ENCODE measurements at places on chromosomes 4 and X.

DNA sequence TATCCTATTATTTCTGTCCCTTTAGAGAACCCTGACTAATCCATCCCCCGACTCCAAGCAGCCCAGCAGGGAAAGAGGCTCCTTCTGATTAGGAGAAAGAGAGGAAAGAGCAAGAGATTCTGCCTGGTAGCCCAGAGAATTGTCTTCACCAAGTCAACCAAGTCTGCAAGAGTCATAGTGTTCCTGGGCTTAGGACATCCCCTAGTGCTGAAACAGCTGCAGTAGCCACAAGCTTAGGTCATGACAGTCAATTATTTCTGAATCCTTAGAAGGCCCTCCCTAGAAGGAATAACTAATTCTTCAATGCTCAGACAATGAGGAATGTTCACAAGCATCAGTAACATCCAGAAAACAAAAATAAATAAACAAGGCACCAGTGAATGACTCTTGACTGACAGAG, 480.3 kb upstream of the GRIA3 start:
- no peak for DNase-seq

DNA sequence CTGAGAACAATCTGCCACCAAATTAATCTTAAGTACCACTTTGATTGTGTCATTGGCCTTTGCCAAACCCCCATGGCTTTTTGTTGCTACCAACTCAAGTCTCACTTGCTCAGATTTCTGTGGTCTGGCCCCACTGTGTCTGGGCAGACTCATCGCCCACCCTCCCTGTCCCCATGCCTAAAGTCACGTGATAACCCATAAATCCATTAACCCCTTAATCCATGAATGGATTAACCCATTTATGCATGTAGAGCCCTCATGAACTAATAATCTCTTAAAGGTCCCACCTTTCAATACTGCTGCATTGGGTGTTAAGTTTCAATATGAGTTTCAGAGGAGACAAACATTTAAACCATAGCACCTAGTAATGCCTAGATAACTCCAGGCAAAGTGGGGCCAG, 78.5 kb upstream of the BLTP1 start:
- no peak for DNase-seq

DNA sequence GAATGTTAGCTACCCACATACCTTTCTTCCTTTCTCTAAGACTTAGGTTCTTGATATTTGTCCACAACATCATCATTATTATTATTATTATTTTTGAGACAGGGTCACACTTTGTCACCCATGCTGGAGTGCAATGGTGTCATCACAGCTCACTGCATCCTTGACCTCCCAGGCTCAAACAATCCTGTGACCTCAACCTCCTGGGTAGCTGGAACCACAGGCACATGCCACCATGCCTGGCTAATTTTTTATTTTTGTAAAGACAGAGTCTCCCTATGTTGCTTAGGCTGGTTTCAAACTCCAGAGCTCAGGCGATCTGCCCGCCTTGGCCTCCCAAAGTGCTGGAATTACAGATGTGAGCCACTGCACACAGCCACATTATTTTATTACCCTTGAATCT, 119.0 kb downstream of the CBR4 start:
- DNase-seq = no peak

DNA sequence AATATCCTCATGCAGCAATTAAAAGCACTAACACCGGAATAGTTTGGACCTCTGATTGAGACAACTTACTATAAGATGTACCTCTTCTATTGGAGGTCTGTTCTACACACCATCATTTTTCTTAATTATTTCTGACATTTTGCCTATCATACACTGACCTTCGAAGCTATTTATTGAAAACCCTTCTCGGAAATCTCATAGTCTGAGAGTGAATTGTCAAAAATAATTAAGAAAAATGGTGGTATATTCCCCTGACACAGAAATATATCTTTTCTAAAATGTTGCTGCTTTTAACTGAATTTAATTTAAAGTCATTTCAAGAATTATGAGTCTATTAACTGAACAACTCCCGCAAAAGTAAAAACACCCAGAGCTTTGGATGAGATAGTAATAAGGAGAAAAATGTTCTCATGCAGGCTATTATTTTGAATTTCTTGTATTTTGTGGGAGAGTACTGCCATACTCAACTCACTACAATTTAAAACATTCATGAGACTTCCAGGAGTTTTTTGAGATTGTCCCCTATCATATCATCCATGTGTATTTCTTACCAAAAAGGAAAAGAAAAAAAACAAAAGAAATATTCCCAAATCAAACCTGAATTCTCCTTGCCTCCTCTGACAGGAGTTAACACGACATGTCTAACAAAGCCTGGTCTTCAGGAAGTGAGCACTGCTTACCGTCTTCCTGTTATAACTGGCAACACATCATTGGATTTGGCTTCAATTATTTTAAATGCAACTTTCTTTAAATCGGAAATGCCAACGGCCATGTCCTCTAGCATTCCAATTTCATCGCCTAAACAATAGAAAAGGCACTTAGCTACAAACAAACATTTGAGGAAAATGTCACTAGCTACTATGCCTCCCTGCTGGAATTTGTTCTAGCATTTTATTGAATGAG, 485.3 kb downstream of the IL15 start:
- no peak for DNase-seq

DNA sequence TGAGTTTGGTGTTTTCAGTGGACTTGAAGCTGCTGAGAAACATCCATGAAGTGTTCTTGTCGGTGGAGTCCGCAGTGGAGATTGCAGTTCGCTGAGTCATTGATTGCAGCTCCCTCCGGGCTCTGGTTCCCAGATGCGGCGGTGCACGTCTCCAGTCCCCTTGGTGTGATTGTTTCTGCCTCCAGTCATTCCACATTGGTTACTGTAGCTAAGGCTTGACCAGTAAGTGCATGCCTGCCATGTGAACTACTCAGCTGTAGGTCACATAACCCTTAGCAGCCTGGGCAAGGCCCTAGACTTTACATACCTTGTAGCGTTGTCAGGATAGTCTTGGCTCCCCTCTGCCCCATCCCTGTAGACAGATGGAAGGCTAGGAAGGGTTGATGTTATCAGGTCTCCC, 53.8 kb upstream of the CLCN4 start:
- no peak for DNase-seq

DNA sequence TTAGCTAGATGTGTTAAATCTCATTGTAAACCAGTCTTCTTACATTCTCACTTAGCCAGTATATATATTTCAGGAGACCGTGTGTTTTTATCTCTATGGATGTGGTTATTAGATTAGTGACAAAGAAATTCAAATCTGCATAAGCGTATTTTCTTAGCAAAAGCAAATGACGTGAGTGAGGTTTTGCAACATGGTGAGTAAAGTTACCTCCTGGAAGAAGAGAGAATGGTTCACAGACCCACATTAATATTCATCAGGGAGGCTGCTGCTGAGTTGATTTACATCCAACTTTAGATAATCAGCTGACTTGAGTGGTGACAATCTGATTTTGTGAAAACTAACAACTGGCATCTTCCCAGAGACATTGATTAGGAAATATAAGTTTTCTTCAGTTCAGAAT, 589.9 kb upstream of the GALNT7 start:
- DNase-seq = no peak

- DNase-seq = no peak
Observed at GRCh38 chr4:8391972-8392371, 48.6 kb downstream of the ACOX3 start.

- DNase-seq = no peak
Observed at GRCh38 chrX:140917354-140918115, 84.9 kb upstream of the SPANXB1 start.

GRCh38 chrX:9312922-9313867, 151.7 kb upstream of the TBL1X start:
- peak; percentile 51 for DNase-seq

- no peak for DNase-seq
Observed at GRCh38 chr4:74772783-74773182, 21.5 kb downstream of the BTC start.

- no peak for DNase-seq
Observed at GRCh38 chr4:2426069-2426397, 7.3 kb downstream of the CFAP99 start.

DNA sequence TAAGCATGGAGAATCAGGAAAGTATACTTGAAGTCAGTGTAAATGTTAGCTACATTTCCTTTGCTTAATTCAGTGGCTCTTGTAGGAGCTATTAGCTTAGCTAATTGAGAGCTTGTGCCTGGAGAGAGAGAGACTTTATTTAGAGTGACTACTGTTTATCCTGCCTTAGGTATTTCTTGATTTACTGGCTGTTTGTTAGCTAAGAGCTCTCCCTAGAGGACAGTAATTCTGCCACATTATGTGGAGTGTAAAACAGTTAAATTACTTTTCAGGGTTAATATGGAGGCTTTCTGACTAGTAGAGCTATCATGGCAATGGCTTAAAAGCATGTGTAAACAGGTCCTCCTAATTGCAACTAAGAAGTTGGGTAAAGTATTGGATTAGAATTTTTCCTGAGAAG, 306.5 kb upstream of the TECRL start:
- DNase-seq = no peak

DNA sequence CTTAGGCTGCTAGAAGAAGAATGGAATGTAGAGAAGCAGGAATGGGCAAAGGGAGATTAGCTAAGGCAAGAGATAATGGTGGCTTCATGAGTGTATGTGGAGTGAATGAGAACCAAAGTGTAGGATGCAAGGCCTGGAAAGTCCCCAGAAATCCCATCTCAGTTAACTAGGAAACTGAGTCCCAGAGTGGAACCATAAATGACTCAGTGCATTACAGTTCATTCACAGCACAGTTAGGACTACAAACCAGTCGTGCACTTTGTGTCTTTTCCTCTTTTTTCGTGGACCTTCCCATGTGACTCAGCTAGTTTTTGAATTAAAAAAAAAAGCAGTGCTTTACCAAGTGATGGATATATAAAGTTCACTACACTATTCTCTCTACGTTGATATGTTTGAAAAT, 27.7 kb upstream of the REST start:
- DNase-seq = no peak

GRCh38 chr4:158282252-158282651, 72.0 kb downstream of the TMEM144 start:
- DNase-seq = no peak

DNA sequence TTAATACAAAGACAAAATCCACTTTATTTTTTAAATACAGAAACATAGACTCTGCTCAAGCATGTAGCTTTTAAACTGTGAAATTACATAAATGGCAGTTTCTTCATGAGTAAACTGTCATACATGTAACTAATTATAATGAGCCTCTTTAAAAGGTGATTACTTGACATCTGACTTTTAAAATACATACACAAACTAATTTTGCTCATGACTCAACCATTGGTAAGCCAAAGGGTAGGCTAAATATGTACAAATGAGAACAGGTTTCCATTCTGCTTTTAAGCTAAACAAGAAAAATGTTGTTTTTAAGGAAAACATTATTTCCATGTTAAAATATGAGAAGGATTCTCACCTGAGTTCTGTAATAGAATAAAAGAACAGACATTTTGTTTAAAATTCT, 27.9 kb downstream of the CAMK2D start:
- DNase-seq = no peak

- no peak for DNase-seq
Observed at GRCh38 chrX:149495573-149496071, 9.5 kb downstream of the IDS start.

GRCh38 chr4:186709517-186709916, 14.1 kb downstream of the FAT1 start:
- no peak for DNase-seq

DNA sequence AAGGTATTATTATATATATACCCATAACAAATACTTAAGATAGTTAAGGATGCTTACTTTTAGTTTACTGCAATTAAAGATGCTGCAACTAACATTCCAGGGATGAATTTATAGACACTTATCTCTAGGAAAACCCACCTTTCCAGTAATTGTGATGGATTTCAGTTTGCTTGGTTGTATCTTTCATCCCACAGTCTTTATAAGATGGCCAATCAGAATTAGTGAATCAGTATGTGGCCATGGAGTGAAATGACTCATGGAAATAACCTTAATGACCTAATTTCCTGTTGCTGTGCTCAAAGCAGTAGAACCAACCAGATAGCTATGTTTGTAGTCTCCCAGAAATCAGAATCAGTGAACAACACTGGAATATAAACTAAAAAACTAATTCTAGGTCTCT, 26.4 kb downstream of the MOSPD2 start:
- DNase-seq = no peak

DNA sequence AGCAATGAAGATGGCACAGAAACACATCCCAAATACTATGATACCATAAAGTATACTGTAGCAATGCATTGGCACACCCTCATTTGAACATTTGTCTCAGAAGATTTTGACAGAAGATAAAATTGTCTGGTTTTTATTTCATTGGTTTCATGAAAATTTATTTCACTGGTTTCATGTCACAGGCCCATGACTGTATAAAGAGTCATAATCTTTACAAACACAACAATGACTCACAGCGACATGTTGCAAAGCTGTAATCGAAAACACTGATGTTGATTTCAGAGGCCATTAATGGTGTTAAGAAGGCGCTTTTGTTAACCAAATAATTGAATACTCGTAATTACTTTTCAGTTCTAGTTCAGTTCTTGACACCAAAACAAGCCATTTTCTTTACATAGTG, 8.1 kb upstream of the DTHD1 start:
- DNase-seq = no peak

DNA sequence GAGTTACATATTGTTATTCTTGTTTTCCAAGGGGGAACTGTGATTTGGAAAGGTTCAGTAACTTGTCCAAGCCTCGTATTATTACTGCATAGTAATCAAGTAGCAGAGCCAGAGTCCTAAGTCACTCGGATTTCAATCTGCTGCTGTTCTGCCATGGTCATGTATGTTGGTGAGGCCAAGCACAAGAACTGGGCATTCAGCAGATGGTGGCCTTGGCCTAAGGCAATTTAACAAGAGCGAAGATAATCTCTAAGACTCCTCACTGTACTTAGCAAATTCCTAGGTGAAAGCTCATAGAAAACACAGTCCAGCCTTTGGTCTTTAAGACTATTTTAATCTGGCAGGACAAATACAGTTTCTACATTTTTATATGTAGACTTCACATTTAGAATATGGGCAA, 64.8 kb downstream of the NDST3 start:
- DNase-seq = no peak

- DNase-seq = no peak
Observed at GRCh38 chrX:150692296-150692695, 900 bp upstream of the MTMR1 start.

- DNase-seq = no peak
Observed at GRCh38 chr4:1418494-1419285, 12.4 kb upstream of the NKX1-1 start.

GRCh38 chr4:99816545-99817308, at the start of gene DAPP1:
Gene DAPP1 (plus strand): TSS chr4:99816827. CDS start chr4:99816914, 87 bp downstream.
- DNase-seq = peak; percentile 11

DNA sequence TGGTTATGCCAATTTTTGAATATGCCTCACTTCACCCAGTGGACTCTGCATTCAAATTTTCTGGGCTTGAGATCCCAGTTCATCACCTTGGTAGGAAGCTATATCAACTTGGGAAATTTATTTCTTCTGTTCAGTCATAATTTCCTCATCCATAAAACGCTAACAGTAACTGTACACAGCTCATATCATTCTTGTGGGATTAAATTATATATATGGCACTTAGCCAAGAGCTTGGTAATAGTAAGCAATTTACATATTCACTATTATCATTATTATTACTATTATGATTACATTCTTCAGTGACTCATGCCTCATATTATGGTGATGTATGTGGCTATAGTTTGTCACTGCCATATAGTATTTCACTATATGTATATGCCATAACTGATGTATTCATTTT, 177.6 kb downstream of the CPE start:
- DNase-seq = no peak
